ENCODE measurements at places on chromosomes 3 and 15.

DNA sequence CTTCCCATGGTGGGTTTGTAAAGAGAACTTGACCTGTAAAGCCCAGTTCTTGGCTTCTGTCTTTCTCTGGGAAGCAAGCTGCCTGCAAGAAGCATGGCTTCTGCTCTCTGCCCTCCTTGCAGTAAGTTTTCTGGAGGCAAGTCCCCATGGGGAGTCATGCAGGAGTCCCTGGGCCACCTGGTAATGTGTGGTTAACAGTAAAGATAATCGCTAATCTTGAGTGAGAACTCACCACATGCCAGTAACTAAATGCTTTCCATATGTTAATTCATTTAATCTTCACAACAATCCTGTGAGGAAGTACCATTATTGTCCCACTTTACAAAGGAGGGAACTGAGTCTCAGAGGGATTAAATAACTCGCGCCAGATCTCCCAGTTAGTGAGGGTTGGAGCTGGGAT, 4.2 kb downstream of the CAPN3 start:
- DNase-seq: no peak

DNA sequence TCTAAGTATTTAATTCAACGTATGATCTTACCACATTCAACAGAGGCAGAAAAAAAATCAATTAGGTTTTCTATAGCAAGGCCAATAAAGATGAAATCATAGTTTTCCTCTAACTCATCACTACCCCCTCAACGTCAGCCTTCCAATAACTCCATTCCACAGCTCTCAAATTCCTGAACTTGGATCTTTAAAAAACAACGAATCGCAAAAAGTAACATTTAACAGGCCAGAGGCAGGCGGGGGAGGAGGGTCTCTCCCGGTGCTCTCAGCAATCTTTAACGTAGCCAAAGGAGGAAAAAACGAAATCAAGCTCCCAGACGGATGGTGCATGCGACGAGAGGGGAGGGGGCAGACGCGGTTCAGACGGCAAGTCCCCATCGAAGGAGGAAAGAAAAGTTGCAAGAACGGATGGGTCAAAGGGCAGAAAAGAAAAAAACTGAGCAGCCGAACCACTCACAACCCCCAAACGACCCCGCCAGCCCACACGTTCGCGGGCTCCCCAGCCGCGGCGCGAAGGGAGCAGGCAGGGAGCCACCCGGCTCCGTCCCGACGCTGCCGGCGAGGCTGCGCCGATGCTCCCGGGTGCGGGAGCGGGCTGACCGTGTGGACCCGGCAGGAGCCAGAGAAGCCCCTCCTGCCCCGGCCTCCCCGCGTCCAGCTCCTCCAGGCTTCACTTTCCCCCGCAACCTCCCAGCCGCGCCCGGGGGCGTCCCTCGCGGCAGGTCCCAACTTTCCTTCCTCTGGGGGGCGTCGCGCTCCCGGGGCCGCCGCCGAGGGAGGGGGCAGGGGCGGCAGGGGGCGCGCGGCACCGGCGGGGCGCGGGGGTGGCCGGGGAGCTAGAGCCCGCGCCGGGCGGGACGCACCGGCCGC, 703 bp downstream of the PEAK1 start:
- no peak for DNase-seq

- no peak for DNase-seq
Observed at GRCh38 chr15:53644660-53645059, 114.8 kb downstream of the WDR72 start.

GRCh38 chr3:15556512-15556911, 35.0 kb upstream of the COLQ start:
- DNase-seq: no peak

DNA sequence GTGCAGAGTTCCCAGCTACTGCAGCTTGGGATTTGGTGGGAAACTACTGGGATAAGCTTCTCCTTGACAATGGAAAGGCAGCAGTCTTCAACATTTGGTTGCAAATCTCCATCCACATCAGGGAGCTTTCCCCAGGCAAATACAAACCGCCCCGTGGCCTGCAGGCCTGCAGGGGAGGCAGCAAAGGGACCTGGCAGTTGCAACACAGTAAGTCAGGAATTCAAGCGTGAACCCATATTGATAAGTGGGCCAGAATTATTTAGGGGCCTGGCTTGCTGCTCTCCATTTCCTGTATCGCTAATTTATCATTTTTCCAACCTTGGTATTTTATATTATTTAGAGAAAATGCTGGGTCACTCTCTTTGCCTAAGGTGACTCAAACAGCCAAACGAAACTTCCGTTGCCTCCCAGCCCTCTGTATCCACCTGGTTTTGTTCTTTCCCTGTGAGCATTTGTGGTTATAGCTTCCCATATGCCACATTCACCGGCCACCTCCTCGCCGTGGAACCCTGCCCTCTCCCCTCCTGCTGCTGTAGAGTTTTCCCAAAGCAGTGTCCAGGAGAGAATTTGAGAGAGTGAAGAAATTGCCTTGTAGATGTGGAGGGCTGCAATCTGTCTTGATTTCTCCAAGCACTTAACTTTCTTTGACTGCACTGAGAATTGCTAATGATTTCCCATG, 34.8 kb downstream of the B3GALNT1 start:
- no peak for DNase-seq

DNA sequence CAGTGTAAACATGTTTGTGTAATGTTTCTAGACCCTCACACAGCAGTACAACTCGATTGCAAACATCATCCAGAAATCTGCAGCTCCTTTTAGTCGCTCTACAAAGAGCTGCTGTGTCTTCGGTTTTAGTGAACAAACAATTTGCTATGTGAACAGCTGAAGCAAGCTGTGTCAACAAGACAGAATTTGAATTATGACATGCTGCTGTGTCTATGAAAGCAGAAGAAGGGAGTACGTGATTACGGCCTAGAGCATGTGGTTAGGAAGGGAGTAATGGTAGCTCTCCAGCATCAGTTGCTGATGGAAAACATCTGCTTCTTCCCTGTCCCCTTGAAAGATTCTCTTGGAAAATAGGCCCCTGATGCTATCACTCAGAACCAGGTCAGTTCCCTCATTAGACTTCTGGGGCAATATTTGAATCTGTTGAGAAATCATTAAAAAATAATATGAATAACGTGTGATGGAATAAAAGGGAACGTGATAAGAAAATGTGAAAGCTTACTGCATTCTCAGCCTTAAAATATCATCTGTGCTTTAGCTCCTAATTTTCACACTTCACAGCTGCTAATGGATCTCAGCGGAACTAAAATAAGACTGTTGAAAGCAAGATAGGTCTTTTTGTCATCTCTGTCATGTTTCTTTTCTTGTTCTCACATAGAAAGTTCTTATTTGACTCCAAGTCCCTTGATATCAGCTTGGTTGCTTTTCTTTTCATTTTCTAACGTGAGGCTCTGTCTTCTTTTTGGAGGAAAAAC, 891.5 kb downstream of the ROBO2 start:
- DNase-seq: no peak

- no peak for DNase-seq
Observed at GRCh38 chr3:32459450-32459849, 43.2 kb downstream of the CMTM6 start.

DNA sequence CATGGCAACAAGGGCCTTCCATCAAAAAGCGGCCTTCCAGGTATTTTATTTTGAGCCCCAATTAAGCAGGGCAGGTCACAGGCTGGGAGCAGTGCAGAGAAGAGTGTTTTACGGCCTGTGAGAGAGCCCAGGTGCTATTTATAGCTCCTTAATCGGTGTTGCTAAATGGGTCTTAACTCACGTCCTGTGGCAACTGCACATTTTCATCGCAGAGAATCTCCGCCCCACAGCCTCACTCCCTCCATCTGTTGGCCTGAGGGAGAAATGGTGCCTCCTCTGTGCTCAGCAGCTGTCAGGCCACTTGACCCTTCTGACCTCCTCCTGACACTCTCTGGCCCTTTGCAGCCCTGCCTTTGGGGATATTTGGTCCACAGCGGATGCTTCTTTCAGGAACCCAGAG, 58.6 kb downstream of the SPSB4 start:
- DNase-seq: no peak

DNA sequence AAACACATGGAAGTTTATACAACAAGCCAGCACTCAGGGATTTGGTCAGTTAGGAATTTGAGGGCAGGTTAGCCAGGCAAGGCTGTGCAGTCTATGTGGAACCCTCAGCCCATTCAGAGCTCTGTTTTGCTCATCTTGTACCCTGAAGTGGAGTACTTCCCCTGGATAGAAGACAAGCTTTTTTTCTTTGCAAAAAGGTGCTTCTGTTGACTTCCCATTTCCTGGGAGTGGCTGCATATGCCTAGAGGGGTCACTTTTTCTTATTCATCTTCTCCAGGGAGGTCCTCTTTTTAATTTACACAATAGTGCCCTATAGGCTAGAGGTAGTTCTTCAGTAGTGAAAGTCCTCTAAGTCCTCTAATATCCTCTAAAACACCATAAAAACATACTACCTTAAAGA, 225.0 kb upstream of the P2RY1 start:
- no peak for DNase-seq

DNA sequence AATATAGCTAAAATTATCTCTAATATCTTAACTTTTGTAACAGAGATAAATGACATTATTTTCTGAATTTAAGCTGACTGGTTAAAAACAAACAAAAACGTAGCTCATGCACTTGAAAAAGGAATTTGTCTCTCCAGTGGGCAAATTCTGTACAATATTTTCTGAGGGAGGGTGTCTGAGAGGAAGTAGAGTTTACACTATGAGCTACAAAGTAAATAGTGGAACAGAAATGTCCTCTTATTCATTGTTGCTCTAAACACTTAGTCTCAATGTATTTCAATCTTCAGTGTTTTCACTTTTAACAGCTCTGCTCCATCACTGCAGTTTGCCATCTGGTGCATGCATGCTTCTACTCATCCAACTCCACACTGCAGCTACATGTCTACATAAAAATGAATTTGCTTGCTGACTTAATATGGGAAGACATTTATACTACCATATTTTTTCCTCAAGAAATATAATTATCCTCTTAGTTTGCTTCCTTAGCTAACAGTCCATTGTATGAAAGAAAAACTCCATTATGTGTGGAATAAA, 817.4 kb upstream of the LMCD1 start:
- DNase-seq: no peak

GRCh38 chr15:76328106-76328696, 8.4 kb upstream of the ISL2 start:
- DNase-seq: no peak

GRCh38 chr15:41553731-41554130, 5.3 kb upstream of the TYRO3 start:
- DNase-seq: no peak

DNA sequence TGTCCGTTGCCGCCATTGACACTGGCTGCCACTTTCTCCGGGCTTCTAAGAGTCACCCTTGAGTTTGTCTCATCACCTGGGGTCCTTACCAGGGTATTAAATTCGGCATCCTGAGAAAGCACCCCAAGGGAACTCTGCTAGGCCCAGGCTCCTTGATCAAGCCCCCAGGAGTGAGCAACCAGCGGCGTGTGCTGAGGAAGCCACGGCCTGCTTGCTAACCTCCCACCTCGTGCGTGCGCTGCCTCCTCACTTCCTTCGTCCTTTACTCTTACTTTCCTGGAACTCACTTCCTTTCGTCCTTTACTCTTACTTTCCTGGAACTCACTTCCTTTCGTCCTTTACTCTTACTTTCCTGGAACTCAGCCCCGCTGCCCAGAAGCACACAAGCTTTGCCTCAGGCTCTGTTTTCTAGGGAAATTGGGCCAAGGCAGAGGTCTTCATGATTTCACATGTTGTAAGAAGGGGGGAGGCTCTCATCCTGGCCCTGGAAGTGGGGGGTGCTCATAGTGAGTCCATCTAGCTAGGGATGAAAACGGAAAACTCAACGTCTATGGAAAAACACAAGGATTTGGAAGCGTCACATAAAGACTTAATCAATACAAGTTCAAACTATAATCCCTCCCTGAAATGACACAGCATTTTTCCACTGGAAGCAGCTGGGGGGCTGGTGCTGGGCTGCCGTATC, 36.7 kb upstream of the BDH1 start:
- no peak for DNase-seq

GRCh38 chr15:60118626-60119025, 114.5 kb downstream of the FOXB1 start:
- DNase-seq: no peak

DNA sequence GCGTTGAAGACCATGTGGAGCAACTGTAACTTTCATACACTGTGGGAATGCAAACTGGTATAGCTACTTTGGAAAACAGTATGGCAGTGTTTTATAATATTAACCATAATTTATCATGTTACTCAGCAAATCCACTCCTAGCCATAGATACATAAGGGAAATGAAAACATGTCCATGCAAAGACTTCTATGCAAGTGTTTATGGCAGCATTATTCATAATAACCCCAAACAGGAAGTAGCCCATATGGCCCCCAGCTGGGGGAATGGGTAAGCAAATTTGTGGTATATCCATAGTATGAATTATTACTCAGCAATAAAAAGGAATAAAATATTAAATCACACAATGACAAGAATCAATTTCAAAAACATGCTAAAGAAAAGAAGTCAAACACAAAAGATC, 23.0 kb upstream of the GATA2 start:
- DNase-seq: no peak

DNA sequence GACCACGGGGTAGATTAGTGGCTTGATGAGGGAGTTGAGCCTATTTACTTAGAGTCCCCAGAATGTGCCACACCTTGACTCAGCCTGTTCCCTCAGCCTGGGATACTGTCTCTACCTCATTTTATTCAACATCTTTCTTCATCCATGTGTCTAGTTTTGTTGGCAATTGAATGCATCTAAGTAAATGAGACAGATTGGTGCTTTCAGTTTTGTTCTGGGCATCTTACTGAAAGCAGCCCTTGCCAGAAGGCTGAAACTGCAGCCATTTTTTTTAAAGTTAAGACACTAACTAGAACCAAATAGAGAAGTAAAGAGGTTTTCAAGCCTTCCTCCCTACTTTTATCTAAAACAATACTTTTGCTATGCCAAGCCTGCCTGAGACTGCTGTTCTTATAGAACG, 246.8 kb downstream of the SLCO3A1 start:
- no peak for DNase-seq

GRCh38 chr15:39778021-39778420, 4.6 kb downstream of the FSIP1 start:
- no peak for DNase-seq

GRCh38 chr3:69763458-69763857, 24.2 kb downstream of the MITF start:
- DNase-seq: no peak

GRCh38 chr3:154122552-154122911, 1.3 kb downstream of the ARHGEF26 start:
- DNase-seq: no peak

- DNase-seq: no peak
Observed at GRCh38 chr3:63128380-63128779, 149.7 kb upstream of the SYNPR start.

- no peak for DNase-seq
Observed at GRCh38 chr3:39515681-39516441, 48.4 kb downstream of the MOBP start.
